ENCODE measurements at places on chromosomes 1 and 21.

GRCh38 chr1:116125758-116126157 lies 14.6 kb downstream of the MAB21L3 start:
- no peak for DNase-seq

GRCh38 chr1:50423670-50424000 lies 392 bp upstream of the DMRTA2 start:
- no peak for DNase-seq

- DNase-seq, result no peak
These were observed 6.0 kb downstream of the TMPRSS2 start for GRCh38 chr21:41501919-41502318.

DNA sequence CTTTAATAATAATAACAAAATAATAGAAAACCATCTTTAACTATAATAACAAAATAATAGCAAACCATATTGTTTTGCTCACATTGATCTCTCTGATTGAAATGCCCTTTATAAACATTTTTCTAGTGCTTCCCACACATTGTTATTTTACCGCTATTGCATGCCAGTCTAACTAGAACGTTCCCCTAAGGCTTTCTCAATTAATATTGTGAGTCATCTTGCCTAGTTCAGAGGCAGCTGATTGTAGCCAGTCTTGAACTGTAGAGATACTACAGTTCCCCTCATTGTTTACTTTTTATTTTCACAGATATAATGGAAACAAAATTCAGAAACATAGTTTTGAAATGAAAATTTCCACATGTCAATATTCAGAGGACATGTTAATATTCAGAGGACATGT lies 192.3 kb upstream of the ADGRL4 start:
- no peak for DNase-seq

GRCh38 chr1:193979219-193979618 lies 792.8 kb upstream of the B3GALT2 start:
- no peak for DNase-seq

DNA sequence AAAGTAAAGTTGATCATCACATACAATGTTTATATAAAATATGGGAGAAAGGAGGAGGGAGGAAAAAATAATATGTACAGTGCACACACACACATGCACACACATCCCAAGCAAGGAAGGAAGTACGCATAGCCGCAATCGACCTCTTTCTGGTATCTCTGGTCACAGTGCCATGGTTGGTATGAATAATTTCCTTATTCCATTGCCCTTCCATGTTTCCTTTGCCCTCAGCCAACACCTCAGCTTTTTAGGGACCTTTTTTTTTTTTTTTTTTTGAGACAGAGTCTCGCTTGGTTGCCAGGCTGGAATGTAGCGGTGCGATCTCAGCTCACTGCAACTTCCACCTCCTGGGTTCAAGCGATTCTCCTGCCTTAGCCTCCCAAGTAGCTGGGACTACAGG lies 20.6 kb downstream of the CITED4 start:
- DNase-seq, result no peak

- no peak for DNase-seq
These were observed 25.6 kb downstream of the XCL2 start for GRCh38 chr1:168518201-168518689.

DNA sequence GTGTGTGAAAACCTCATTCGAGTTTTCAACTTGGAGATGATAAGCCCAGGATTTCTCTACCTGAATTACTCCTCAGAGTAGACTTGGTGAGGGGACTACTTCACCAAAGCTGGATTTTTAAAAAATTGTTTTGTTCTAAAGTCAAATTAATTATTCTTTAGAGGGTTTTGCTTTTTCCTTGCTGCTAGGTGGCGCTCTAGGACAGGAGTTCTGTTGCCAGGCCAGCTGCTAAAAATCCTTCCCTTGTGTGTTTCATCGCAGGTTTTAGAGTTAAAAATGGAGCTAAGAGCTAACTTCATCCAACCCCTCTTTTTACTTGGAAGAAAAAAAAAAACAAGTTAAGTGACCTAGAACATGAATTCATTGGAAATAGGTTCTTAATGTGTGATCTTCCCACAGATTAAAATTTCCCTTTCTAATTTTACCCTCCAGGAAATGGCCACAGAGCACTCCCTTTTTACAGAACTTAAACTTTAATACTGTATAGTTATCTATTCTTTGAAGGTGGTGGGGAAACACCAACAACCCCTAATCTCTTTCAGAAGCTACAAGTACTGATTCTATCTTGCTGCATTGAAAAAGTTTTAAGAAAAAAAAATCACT lies 36.7 kb upstream of the FAM163A start:
- peak; percentile 13 for DNase-seq

Data from activated CD8-positive, alpha-beta memory T cell treated with anti-CD3 and anti-CD28 coated beads for 4 hours (primary cell).